ENCODE measurements at places on chromosomes 6 and 20. TPM values are rescaled to one million over a fixed set of nuclear protein-coding genes. Genes with fewer than 3 reads are reported as not detected.

- H3K4me3 ChIP-seq = 0 out of 2 replicates have a peak overlapping the region, but pooled peaks have one; percentile 0
- H3K27me3 ChIP-seq = no peaks in the 10 kb centered on the region
- peak; percentile 38 for DNase-seq
- no peaks in the 10 kb centered on the region for H3K36me3 ChIP-seq
- peak overlapping the region; percentile 40 for H3K27ac ChIP-seq
Observed at GRCh38 chr6:19664050-19664449, 173.1 kb upstream of the ID4 start.

- no peak overlapping the region for H3K4me3 ChIP-seq
- peaks cover 43% of the 10 kb centered on the region for H3K27me3 ChIP-seq
- H3K27ac ChIP-seq = no peak overlapping the region
Observed at GRCh38 chr20:32945710-32946221, 58.5 kb downstream of the SUN5 start.

DNA sequence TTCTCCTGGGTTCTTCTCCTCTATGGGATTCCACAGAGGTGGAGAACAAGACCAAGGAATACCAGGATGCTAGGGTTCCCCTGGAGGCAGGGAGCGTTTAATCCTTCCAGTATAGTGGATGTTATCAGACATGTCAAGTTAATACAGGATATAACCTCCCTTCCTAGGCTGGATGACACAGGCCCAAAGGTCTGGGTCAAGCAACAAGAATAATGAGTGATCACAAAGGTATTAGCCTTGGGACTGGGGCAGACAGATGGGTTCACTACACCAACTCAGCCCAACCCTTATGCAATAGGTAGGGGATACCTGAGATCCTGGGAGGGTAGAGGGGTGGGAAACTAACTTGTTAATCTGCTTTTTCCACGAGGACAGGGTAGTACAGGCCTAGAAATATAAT is 690.3 kb downstream of the HTR1B start:
- H3K4me3 ChIP-seq = no peak overlapping the region
- H3K27ac ChIP-seq = no peak overlapping the region
- no peaks in the 10 kb centered on the region for H3K27me3 ChIP-seq
- no peak for DNase-seq

GRCh38 chr20:21101453-21101931 is 4.7 kb downstream of the LINC00237 start:
- H3K27me3 ChIP-seq = peaks cover 100% of the 10 kb centered on the region
- peak; percentile 83 for DNase-seq
- H3K4me1 ChIP-seq = peaks cover 46% of the 10 kb centered on the region

DNA sequence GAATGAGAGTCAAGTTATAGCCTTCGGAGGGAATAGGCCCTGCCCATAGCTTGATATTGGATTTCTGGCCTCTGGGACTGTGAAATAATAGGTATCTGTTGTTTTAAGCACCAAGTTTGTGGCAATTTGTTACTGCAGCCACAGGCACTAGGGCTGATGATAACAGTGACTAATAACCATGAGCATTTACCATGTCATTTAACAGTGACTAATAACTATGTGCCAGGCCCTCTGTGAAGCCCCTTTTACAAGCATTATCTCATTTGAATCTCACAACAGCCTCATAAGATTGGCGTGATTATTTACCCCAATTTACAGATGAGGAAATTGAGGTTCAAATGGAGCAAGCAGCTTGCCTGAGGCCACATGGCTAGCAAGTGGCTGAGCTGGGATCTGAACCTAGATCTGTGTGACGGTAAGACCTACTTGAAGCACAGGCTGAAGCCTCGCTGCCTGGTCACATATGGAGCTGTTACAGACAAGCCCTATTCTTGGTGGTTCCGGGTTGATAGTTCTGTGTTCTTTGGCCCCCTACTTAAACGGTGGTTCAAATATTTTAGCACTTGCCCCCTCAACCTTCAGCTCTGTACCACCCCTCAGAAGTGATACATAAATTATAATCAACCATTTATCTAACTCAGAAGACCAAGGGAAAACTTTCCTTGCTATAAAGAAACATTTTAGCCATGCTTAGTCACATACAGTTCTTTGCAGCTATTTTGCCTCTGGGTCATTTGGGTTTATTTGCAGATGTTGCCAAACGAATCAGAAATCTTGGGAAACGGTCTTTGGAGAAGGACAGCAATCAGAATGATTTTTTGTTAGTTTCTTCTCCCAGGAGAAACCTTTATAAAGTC is 98.3 kb downstream of the ELOVL5 start:
- no peak overlapping the region for H3K4me3 ChIP-seq
- no peak overlapping the region for H3K27ac ChIP-seq
- H3K27me3 ChIP-seq = no peaks in the 10 kb centered on the region
- DNase-seq = no peak
- no peaks in the 10 kb centered on the region for H3K36me3 ChIP-seq

DNA sequence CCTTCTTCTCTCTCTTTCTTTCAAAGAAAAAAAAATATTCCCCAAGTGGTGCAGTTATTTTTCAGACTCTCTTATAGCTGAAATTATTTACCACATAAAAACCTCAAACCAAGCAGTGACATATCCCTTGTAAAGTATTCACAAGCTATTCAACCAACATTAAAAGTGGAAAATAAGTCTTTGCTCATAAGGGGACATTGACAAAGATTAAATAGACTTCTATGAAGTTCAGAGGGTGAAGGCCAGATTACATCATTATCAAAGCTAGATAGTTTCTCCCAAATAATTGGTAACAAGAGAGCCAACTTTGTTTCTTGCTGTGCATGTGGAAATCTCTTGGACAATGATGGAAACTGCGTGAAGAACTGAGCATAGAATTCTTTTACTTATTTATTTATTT is 379.8 kb upstream of the RSPO3 start:
- no peaks in the 10 kb centered on the region for H3K4me1 ChIP-seq
- no peak overlapping the region for H3K27ac ChIP-seq
- DNase-seq = no peak
- no peaks in the 10 kb centered on the region for H3K36me3 ChIP-seq
- H3K4me3 ChIP-seq = no peak overlapping the region

GRCh38 chr6:17353440-17354175 is 39.8 kb upstream of the CAP2 start:
- no peaks in the 10 kb centered on the region for H3K4me1 ChIP-seq
- H3K4me3 ChIP-seq = no peak overlapping the region
- no peak overlapping the region for H3K27ac ChIP-seq
- H3K36me3 ChIP-seq = no peaks in the 10 kb centered on the region
- DNase-seq = no peak

DNA sequence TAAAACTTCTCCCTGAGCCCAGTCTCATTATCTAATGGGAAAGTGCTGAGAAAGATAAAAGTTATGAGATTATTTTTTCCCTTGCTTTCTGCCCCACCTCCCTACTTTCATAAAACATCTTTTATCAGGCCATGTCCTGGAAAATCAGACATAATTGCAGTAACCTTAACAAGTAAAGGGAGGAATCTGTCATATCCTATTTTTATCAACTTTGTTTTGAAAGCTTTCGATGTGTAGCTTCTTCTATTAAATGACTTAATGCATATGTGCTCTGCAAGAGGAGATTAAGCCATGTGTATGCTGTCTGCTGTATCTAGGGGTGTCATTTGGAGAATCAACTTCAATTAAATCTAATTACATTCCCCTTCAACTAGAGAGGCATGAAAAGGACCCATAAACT is 408.9 kb downstream of the CBLN4 start:
- no peaks in the 10 kb centered on the region for H3K36me3 ChIP-seq
- H3K4me1 ChIP-seq = no peaks in the 10 kb centered on the region
- DNase-seq = no peak
- H3K4me3 ChIP-seq = no peak overlapping the region

DNA sequence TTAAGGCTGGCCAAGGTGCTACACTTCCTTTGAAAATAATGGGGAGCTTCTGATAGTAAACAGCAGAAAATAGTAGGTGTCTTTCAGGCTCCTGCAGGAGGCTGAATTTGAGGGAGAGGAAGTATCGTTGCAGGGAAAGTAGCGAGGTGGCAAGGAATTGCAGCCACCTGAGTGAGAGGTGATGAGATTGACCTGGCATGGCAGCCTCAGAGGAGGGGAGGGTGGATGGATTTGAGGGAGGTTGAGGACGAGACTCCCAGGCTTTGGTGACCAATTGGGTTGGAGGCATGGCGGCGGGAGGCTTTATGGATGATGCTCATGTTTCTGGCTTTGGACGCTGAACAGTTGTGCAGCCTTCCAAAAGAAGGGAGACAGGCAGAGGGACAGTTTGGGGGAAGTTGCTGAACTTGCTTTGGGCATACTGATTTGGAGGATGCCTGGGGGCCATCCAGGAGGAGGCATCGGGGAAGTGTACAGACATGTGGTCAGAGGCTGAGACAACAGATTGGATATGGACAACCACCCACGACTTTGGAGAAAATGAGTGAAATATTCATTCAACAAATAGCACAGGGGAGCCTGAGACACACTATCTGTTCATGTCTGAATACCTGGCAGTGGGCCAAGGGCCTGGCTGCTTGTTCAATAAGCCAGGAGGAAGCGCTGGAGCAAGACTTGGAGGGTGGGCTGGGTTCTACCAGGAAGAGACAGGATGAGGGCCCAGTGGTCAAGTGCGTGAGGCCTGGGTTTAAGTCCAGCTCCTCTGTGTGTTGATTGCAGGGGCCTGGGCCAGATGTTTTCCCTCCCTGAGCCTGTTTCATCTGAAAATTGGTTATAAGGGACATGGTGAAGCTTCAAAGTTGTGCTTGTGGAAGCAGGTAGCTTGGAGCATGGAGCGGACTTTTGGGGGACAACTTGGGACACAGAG is 113.2 kb downstream of the CEBPB start:
- no peak overlapping the region for H3K4me3 ChIP-seq
- H3K36me3 ChIP-seq = no peaks in the 10 kb centered on the region
- H3K4me1 ChIP-seq = peaks cover 11% of the 10 kb centered on the region

GRCh38 chr6:158039178-158039557 is 57.5 kb downstream of the SYNJ2 start:
- no peaks in the 10 kb centered on the region for H3K36me3 ChIP-seq
- DNase-seq = no peak
- no peaks in the 10 kb centered on the region for H3K27me3 ChIP-seq
- no peaks in the 10 kb centered on the region for H3K4me1 ChIP-seq
- no peak overlapping the region for H3K4me3 ChIP-seq
- H3K27ac ChIP-seq = no peak overlapping the region

MKKS gene
- 13.4 TPM for polyA plus RNA-seq
